NCI-H1417 treated with DMSO at 0.1 percent for 48 hours (cell line): ENCODE measurements at places on chromosomes 16 and 17.

DNA sequence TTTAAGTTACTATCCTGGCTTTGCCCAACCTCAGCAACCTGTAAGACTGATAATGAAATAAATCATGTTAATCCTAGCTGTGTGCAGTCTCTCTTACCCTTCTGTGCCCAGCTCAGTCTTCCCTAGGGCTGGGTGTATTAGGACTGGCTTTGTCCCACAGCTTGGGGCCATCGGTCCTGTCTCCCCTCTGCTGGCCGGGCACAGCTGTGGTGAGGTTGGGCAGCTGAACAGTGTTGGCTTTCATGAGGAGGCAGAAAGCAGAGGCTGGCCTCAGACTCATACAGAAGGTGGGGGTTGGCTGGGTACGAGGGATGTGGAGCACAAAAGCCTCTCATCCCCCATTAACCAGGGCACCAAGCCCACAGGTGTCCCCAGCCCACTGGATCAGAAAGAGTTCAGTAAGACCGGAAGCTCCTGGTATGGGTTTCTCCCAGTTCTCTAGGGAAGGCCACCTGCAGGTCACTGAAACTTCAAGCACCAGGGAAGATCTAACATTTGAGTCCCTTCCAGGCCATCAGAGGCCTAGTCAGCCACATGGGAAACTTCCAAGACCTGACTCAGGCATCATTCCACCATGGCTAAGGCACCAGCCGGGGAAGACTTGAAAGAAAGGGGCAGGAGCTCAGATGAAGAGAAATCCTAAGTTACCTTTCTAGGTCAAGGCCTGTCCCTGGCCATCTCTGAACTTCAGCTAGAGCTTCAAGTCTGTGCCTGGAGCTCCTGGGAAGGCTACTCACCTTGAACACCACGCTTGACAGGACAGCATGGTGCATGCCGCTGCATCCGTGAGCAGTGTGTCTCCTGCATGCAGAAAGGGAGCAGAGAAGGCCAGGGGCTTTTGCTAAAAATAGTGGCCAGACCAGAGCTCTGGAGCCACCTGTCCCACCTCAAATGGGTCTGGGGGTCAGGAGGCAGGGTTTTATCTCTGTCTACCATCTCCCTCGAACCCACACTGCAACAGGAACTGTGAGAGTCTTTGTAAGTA lies 8.8 kb downstream of the CNP start:
- no peak for DNase-seq

DNA sequence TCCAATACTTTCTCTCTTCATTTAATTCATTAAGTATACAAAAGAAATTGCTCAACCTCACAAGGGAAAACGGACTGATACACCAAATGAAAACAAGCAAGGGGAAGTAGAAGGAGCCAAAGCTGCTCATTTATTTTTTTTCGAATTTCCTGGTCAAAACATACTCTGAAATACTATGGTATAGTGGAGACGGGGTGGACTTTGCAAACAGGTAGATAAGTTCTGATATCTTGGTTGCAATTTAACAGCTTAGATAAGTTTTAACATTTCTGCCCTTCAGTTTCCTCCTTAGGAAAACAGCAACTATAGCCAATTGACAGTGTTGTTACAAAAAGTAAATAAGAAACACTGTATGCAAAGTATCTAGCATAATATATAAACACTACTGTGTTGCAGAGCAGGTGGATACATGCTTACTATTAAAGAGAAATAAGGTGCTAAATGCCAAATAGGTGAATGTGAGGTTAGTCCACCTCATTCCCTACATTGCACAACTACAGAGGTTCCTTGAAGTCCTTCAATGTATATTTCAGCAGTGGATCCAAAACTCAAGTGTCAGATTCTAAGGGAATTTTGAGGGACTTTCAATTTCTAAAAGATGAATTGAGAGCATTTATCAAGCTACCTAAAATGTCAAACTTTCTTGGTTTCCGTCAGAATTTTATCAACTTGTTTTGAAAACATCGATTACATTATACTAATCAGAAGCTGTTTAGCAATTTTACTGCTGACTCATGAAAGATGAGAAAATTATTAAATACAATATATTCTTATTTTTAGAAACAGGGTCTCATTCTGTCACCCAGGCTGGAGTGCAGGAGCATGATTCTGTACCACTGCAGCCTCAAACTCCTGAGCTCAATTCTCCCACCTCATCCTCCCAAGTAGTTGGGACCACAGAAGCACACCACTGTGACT lies 11.0 kb downstream of the CCDC47 start:
- DNase-seq = no peak

- DNase-seq = no peak
These were observed 109.7 kb downstream of the RAP1GAP2 start for GRCh38 chr17:2905696-2906501.

- no peak for DNase-seq
These were observed 31.9 kb upstream of the HEATR6 start for GRCh38 chr17:60110586-60110985.

DNA sequence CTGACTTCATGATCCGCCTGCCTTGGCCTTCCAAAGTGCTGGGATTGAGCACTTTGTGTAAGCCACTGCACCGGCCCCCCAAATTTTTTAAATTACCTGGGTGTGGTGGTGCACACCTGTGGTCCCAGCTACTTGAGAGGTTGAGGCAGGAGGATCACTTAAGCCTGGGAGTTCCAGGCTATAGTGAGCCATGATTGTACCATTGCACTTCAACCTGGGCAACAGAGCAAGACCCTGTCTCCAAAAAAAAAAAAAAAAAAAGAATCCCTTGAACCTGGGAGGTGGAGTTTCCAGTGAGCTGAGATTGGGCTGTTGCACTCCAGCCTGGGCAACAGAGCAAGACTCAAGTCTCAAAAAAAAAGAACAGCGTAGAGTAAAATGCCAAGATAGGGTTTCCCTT lies 15.2 kb downstream of the ZNF276 start:
- no peak for DNase-seq

DNA sequence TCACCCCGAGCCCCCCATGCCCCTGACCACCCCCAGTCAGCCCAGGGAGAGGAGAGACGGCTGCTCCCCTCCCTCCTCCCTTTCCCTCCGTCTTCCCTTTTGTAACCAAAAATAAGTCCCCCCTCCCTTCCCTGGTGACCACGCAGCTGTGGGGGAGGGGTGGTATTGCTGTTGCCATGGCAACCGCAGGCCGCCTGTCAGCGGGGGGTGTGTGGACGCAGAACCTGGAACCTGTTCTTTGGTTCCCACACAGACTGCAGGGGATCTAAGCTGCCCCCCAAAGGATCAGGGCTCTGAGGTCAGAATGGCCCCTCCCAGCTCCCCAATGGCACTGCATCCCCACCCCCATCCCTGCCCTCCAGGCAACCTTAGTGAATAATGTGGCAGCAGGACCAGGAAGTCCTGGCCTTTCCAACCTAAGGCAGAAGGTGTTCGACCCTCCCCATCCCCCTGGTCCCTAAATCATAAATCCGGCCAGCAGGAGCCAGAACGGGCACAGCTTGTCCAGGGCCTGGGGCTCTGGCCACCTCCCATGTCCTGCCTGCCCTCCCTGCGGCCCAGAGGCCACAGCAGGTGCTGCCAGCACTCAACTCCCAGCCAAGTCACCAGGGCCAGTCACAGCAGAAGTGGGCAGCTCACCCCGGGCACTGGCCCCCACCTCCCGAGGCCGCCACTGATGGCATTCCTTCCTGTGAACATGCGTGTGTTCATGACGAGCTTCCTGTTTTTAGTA lies 12.0 kb downstream of the CA4 start:
- no peak for DNase-seq
